ENCODE measurements at places on chromosomes 3 and 15.

DNA sequence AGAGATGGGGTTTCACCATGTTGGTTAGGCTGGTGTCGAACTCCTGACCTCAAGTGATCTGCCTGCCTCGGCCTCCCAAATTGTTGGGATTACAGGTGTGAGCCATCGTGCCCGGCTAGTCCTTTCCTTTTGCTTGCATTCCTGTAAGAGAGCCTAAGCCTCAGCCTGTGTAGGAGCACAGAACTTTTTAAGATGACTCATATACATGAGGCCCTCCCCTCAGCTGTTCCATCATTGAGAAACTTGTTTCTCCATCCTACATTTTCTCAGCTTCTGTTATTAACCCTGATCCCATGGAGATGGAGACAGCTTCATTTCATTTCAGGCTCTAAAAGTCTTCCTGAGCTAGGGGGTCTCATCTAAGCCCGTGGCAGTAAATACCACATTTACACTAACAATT lies 123.3 kb downstream of the PLOD2 start:
- DNase-seq, result no peak

DNA sequence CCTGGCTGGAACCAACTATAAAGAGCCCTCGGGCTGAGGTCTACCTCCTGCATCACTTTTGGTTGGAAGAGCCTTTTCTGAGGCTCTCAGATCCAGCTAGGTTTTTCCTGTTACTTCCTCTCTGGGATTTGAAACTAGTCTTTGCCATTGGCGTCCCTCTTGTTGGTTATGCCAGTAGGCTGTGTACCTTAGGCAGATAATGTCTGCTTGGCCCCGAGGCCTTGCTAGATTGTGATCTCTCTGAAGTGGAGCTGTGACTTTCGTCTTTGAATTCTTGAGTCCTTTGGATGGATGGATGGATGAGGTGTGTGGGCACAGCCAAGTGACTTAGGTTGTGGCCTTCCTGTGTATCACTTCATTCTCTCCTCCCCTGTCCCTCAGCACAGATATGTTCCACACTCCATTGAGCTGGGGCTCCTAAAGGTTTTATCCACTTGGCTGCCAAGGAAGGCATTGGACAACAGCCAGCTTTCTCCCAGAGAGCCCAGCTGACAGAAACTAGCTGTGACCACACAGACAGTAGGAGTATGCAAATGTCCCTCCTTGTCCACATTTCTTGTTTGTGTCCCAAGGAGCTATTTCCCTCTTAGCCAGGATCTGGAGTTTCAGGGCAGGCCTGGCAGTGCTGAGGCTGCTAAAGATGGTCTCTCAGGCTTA lies 7.9 kb upstream of the DNAJC17 start:
- DNase-seq, result no peak

DNA sequence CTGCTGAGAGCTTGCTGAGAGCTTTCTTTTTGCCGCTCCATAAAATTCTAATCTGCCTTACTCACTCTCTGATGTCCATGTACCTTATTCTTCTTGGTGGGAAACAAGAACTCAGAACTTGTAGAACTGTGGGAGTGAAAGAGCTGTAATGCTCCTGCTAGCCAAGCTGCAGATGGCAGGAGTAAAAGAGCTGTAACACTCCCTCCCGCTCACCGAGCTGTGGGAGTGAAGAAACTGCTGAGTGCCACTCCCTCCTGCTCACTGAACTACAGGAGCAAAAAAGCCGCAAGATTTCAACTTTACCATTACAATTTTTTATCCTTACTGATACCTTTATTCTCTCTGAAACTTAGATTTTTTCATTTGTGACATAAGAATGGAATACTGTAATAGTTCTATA lies 199.1 kb downstream of the SI start:
- no peak for DNase-seq

DNA sequence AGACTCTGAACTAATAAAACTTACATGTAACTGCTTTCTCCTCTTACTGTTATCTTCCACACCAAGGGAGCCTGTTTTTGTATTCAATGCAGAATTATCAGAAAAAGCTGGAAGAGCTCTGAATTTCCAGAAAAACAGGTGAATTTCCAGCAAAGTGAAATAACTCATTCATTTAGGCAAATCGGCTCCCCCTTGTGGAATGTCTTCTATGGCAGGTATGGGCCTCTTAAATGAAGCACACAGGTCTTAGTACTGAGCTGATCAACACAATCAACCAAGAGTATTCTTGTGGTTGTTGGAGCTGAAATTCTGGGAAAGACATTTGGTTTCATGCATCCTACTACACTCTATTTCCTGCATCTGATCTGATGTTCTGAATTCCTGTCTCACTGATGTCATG lies 31.0 kb upstream of the PTPRG start:
- DNase-seq, result no peak

- no peak for DNase-seq
These were observed 23.0 kb downstream of the TPM1 start for GRCh38 chr15:63065262-63066221.

DNA sequence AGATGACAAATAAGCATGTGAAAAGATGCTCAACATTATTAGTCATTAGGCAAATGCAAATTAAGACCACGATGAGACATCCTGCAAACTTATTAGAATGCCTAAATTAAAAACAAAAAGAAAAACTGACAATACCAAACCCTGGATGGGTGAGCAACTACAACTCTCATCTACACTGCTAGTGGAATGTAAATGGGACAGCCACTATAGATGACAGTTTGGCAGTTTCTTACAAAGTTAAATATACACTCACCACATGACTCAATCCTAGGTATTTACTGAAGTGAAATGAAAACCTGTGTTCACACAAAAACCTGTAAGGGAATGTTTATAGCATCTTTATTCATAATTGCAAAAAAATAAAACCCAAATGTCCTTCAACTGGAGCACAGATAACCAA lies 74.7 kb downstream of the NPTN start:
- no peak for DNase-seq

DNA sequence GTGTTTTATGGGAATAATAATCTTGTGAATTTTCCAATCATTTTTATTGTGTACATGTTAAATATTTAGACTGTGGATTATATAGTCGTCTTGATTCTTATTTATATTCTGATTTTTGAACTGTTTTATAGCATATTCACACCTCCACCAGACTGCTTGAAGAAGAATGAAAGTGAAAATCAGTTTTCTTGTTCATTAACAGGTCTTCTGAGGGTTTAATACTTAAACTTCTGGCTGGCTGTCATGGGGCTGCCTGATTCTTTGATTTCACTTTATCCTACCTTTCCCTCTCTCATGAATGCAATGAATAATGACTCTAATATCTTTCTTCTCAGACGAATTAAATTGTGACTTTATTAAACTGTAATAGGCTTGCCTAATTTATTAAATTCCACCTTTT lies 56.2 kb downstream of the ATP2C1 start:
- DNase-seq, result no peak

DNA sequence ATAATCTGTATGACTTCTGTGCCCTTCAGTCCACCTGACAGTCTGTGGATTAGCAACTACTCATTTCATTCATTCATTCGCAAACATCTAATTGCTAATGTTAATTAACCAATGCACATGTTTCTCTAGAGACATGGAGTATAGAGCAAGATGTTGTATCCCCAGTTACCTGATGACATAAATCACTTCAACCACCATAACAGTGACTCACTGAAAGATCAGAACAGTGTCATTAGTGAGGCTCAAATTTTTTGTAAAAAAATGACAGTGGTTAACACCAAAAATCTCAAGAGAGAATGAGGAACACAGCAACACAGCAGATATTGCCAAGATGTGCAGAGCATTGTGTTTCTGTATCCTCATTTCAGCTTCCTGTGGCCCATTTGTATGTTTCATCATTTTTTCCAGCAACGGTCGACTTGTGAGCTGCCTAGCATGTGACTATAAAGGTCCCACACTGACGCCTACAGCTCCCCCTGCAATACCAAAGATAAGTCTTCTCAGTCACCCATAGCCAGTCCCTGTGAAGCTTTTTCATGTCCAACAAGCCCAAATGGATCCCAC lies 3.7 kb upstream of the PLD1 start:
- no peak for DNase-seq

DNA sequence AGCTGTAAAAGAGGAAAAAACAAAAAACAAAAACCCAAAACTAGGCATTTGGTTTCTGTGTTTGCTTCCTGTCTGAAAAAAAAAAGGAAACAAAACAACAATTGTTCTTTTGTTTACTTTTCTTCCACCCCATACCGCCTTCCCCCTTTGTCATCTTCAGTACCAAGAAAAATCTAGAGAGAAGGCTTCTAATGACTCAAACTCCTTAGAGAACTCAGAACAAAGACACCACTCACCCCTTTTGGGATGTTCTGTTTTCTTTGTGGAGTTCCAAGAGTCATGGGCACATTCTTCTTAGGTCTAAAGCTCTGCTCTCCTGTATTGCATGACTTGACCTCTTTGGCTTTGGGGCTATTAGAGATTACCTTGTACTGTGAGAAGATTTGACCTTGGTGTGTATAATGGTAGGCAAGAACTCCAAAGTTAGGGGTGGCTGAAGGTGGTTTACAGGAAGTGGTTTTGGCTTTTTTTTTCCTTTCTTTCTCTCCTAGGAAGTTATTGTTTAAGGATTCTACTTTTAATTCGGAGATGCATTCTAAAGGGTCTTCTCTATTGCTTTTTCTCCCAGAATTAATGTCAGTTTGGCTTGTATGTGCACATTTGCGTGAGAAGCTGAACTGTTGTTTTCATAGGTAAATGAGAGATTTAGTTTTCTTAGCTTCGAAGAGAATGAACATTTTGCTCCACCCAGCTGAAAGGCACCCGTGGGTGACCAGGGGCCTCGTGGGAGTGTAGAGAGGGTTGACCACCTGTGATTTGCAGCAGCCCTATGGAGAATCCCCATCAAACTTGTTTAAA lies 39.5 kb upstream of the ZBTB20 start:
- DNase-seq, result no peak

- no peak for DNase-seq
These were observed 105.9 kb upstream of the AGBL1 start for GRCh38 chr15:85973584-85974347.

- no peak for DNase-seq
These were observed 3.0 kb downstream of the CCR2 start for GRCh38 chr3:46356909-46357308.

Data from T-helper 17 cell (primary cell).